ENCODE measurements at places on chromosomes 7 and 10. TPM values are rescaled to one million over a fixed set of nuclear protein-coding genes. Genes with fewer than 3 reads are reported as not detected.

Gene ZPBP
- not detected for total RNA-seq

Gene MSS51
- total RNA-seq = 6.2 TPM

Gene UMAD1
- 20.1 TPM for total RNA-seq

Gene PPP1R9A
- 0.14 TPM for total RNA-seq

Gene OR2A12
- not detected for total RNA-seq

Gene OPTN
- 43.9 TPM for total RNA-seq

Gene PNLIP
- not detected for total RNA-seq

Gene MKI67
- 0.34 TPM for total RNA-seq

Gene ANKRD1
- not detected for total RNA-seq

Gene EEPD1
- total RNA-seq = 1.2 TPM

Gene CCDC146
- 11.2 TPM for total RNA-seq

Gene RET
- total RNA-seq = not detected

Gene COL1A2
- not detected for total RNA-seq

Gene TRIM56
- 67.7 TPM for total RNA-seq

Gene MACROH2A2
- total RNA-seq = 6.7 TPM

Gene RADIL
- 0.18 TPM for total RNA-seq

Gene MCMBP
- total RNA-seq = 48.2 TPM
